Activated CD4-positive, CD25-positive, alpha-beta regulatory T cell treated with anti-CD3 and anti-CD28 coated beads, Interleukin-2, amount 50 U/mL, for 72 hours (primary cell): ENCODE measurements at places on chromosomes 1 and 21.

DNA sequence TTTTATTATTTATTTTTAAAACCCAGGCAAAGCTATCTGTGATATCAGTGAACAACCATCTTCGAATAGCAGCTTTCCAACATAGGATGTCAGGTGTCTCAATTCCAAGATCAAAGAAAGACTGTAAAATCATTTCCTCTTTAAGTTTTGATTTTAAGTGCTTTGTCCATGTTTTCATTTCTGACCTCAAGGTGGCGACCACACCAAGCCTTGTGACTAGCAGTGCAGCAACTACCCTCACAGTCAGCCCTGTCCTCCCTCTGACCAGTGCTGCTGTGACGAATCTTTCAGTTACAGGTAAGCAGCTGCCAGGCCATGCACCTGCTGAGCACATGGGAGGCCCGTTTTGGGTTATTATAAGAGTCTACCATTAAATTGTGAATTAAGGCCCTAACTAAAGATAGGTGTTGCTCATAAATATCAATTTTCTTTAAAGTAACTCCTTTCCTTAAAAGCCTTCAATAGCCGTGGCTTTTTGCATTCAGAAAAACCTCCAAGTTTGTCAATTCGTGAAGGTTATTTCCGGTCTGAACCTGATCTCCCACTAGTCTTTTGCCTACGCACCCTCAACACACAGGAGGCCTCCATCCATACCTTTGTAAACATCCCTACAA, 117.0 kb downstream of the CD247 start:
- no peak for DNase-seq

DNA sequence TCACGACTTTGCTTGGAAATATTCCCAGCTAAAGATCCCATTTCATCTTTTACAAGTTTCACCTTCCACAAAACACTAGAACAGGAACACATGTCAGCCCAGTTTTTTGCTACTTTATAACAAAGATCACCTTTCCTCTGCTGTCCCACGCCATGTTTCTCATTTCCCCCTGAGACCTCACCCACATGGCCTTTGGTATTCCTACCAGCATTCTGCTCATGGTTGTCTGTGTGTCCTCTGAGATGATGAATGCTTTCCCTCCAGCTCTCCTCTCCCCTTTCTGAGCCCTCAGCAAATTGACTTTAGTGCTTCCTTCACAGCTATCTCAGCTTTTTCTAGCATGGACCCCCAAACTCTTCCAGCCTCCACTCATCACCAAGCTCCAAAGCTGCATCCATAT, 32.3 kb upstream of the ABCG1 start:
- DNase-seq = no peak

- no peak for DNase-seq
Observed at GRCh38 chr1:225713281-225713680, 60.4 kb upstream of the ENAH start.

GRCh38 chr1:9211291-9211811, 23.2 kb upstream of the H6PD start:
- no peak for DNase-seq

DNA sequence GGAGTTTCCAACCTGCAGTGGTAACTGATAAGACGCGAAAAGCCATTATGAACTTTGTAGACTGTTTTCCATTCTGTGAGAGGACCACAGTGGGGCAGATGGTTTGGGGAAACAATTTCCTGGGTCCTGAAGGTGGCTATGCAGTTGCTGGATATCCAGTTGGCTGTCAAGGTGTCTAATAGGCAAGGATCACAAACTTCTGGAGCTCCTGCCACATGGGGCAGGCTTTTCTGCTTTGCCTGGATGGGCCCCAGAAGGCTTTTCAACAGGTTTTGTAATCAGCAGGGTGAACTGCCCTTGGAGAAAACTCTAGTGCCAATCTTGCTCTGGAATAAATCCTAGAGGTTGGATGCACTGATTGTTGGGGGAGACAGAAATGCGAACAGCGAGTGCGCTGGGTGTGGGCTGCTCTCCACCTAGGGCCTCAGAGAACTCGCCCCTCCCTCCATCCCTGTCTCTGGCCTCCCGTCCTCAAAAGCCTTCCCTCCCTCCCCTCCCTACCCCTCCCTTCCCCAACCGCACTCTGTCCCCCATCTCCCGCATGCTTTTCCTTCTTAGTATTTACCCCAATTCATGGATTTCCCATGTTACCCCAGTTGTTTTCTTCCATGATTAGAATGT, 210.3 kb upstream of the USP24 start:
- no peak for DNase-seq

GRCh38 chr1:233661376-233662159, 47.7 kb downstream of the KCNK1 start:
- DNase-seq = no peak
